Ovary (tissue), 10 donors: ENCODE measurements at places on chromosomes 2 and 18. TPM values are rescaled to one million over a fixed set of nuclear protein-coding genes. Genes with fewer than 3 reads are reported as not detected.

DNA sequence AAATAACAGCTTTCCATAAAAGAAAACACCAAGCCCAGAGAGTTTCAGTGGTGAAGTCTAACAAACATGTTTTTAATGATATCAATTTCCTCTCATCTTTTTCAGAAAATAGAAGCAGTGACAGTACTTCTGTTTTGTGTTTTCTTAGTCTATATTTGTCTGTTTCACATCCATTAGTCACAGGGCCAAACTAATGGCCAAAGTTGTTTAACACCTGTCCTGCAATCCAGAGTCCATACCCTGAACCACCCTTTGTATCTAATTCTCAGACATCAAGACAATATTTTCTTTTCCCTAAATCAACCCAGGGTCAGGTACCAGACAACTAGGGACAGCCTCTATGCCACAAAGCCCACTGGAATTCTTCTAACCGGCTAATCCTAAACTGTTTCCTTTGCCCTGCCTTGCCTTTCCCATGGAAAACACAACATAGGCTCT lies 25.9 kb downstream of the TMSB10 start:
- H3K4me3 ChIP-seq = no peak overlapping the region
- no peaks in the 10 kb centered on the region for H3K36me3 ChIP-seq
- DNase-seq = no peak
- no peaks in the 10 kb centered on the region for H3K27me3 ChIP-seq

DNA sequence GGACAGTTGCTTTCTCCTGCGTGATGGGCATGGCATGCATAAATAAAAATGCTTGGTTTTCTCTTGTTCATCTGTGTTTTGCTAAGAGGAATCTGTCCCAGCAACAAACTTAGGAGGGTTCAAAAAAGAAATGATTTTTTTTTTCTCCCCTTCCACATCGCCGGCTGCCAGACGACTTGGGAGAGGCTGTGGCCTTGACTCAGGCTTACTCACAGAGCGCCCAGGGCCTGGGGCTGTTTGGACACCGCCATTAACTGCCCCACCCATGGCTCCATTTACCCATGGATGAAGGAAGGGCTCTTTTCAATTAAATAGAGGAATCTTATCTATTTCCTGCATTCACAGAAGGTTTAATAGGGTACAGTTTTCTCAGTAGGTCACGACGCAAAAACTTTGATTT lies 22.3 kb upstream of the SERPINB5 start:
- no peak for DNase-seq
- H3K27ac ChIP-seq = no peak overlapping the region
- H3K4me3 ChIP-seq = no peak overlapping the region

The ARHGAP28 gene
- polyA plus RNA-seq = 10.9 TPM

- H3K36me3 ChIP-seq = no peaks in the 10 kb centered on the region
- no peak overlapping the region for H3K4me3 ChIP-seq
- no peaks in the 10 kb centered on the region for H3K4me1 ChIP-seq
- H3K27me3 ChIP-seq = no peaks in the 10 kb centered on the region
- no peak for DNase-seq
Measured at GRCh38 chr2:10257036-10257435, 45.7 kb upstream of the HPCAL1 start.

The KCNE4 gene
- polyA plus RNA-seq = 7.5 TPM

The CFAP221 gene
- polyA plus RNA-seq = 0.24 TPM
